LHCN-M2 (cell line): ENCODE measurements at places on chromosomes 7 and 10. TPM values are rescaled to one million over a fixed set of nuclear protein-coding genes. Genes with fewer than 3 reads are reported as not detected.

DNA sequence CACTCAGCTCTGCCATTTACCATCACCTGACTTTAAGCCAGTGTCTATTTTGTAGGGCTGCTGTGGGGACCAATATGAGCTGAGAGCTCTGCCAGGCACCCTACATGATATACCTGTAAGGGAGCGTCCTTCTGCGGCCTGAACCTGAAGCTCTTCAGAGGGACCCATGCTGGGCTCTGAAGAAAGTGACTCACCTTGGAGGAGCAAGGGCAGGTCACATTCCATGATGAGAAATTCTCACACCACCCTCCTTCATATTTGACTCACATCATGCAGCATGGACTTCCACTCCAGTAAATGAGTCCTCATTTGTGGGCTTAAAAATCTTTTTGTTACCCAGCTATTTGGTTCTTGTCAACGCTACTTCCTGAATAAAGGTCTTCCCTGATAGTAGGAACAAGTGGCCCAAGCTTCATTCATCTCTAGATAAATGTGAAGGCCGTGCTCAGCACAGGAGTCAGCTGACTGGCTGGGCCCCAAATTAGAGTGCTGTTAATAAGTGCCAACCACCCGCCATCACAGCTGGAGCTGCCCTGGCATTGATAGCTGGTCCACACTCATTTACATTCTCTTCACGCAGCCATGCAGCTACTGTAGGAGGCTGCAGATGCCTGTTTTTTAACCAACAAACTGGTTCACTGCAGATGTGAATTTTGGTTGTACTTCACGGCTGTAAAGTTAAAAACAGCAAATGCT lies 78.4 kb downstream of the RNF216 start:
- no peak for DNase-seq

DNA sequence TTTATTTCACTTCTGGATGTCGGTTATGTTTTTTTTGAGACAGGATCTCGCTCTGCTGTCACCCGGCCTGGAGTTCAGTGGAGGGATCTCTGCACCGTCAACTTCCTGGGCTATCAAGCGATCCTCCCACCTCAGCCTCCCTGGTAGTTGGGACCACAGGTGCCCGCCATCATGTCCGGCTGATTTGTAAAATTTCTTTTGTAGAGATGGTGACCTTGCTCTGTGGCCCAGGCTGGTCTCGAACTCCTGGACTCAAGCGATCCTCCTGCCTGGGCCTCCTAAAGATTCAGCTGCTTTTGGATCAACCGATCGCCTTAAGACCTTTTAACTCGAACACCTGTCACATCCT lies 606 bp upstream of the RABGEF1 start:
- no peak for DNase-seq

DNA sequence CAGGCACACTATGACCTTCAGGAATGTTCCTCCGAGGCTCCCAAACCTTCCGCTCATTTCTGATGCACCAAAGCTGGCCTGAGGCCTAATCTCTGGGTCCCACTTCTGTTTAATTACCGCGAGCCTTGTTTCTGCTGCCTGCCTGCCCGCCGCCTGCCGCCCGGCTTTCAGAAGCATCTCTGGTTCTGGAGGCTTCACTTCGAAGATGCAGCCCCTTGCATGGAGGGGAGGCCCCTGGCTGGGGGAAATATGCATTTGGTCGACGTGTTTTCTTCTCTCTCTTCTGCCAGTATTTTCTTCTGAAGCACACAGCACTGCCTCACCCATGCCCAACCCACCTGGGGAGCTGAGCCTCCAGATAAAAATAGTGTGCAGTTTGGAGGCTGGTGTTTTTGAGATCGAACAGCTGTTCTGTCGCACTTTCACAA lies 166.9 kb downstream of the PAXIP1 start:
- DNase-seq: no peak

DNA sequence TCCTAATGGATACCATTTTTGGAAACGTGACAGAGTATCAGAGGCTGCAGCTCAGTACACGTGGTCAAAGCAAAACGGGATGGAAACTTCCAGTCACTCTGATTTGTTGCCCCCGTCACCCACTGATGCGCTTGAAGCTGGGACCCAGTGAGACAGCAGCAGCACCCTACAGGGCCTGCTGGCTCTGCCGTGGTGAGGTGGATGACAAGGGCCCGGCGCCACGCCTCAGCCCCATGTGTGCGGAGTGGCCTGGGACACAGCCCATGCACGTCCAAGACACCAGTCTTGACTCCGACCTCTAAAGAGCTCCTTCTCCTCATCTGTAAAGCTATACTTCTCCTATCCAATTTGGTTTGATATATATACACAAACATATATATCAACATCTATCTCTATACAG lies 39.0 kb downstream of the CLEC2L start:
- DNase-seq: no peak

- no peak for DNase-seq
Measured at GRCh38 chr7:110762546-110763225, 328.2 kb upstream of the LRRN3 start.

- DNase-seq: no peak
Measured at GRCh38 chr10:4216726-4217125, 431.7 kb upstream of the KLF6 start.

- DNase-seq: peak; percentile 40
Measured at GRCh38 chr10:30387646-30388243, 38.7 kb upstream of the MTPAP start.

GRCh38 chr7:134051020-134051419 lies 76.1 kb upstream of the LRGUK start:
- no peak for DNase-seq

- peak; percentile 87 for DNase-seq
Measured at GRCh38 chr10:94524146-94524545, 21.4 kb upstream of the HELLS start.

DNA sequence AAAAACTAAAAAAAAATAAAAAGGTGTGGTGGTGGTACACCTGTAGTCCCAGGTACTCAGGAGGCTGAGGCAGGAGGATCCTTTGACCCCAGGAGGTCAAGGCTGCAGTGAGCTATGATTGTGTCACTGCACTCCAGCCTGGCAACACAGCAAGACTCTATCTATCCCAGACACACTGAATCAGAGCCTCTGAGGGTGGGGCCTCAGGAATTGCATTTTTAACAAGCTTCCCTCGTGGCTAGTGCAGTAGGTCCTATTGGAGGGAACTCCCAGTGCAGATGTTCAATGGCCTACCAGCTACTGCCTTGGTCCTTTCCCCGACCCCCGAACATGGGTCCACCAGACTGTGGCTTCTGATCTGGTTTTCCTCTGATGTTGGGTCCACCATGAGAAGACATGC lies 14.9 kb downstream of the STRA8 start:
- DNase-seq: no peak

GRCh38 chr7:113120647-113121046 lies 2.3 kb upstream of the SMIM30 start:
- DNase-seq: no peak

- no peak for DNase-seq
Measured at GRCh38 chr7:69631131-69631530, 32.9 kb downstream of the AUTS2 start.

DNA sequence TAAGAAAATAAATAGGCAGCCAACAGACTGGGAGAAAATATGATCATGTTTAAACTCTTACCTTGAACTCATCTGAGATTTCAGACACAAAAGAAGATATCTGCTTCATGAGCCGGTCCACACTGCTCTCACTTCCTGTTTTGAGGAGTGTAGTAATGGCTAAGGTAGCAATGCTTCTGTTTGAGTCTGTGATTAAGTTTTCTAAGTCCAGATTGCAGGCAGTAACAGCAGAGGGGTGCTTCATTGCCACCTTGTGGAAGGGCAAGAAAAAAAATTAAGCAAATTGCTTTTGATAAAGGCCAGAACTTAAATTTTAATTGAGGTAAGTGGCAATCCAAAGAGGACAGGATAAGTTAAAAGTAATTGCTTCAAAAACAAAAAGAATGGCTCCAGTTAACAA lies 69.1 kb downstream of the MEST start:
- peak; percentile 35 for DNase-seq

GRCh38 chr10:7551950-7552716 lies 114.6 kb downstream of the ITIH5 start:
- no peak for DNase-seq

DNA sequence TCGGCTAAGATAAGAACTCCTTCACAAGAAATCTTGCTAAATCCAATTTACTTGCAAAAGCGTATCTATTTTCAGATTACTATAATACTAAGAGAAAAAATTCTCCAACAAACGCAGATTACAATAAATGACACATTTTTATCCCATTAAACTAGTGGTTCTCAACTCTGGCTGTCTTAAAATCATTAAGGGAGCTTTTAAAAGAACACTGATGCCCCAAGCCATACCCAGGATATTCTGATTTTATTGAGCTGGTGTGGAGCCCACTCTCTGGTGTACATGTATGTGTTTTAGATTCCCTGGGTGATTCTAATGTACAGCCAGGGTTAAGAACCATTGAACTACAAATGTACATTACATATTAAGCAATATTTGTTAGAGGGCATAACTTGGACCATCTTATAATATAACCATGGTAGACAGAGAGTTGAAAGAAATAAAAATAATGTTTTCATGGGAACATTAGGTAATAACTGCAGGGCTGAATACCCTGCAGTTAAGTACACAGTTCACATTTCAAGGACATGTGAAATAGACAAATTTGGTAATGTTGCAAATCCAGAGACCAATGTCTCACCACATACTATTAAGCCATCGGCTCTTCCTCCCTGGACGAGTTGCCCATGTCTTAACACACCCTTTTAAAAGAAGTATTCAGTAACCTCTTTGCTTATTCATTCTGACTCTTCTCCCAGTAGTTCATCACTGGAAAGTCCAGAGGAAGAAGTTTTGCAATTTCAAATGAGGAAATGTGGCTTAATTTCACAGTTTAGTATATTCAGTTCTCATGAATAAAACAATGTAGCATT lies 6.2 kb downstream of the GSAP start:
- peak; percentile 96 for DNase-seq

DNA sequence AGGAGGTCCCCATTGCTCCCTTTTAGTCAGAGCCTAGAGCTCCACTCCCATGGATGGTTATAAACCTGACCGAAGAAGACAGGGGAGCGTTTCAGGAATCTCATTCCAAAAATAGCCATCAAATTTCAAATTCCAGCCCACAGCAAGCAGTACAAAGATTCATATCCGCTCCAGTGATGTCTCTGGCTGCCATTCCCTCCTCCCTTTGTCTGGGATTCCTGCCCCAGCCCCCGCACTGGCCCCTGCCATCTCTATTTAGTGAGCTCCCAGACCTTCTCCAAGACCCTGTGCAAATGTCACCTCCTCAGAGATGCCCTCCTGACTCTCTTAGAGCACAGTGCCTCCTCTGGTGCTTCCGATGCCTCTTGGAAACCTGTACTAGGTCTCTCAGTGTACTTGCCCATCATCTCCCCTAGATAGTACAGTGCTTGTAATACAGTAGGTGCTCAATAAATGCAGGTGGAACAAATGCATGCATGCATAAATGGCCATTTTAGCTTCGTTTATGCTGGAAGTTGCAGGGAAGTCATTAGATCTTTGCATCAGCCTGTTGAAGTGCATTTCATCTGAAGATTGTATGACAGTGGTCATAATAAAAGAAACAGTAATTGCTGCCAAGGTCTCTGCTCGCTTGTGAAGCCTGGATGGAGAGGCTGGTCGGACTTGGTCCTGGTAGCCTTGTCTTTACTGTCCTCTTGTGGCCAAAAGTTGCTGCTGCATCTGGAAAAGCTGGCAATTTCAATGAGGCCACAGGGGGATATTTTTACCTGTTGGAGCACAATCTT lies 32.0 kb upstream of the HABP2 start:
- peak; percentile 48 for DNase-seq

- no peak for DNase-seq
Measured at GRCh38 chr7:30468791-30469190, 9.8 kb downstream of the NOD1 start.

GRCh38 chr7:20241911-20242261 lies 24.7 kb upstream of the MACC1 start:
- DNase-seq: peak; percentile 72

DNA sequence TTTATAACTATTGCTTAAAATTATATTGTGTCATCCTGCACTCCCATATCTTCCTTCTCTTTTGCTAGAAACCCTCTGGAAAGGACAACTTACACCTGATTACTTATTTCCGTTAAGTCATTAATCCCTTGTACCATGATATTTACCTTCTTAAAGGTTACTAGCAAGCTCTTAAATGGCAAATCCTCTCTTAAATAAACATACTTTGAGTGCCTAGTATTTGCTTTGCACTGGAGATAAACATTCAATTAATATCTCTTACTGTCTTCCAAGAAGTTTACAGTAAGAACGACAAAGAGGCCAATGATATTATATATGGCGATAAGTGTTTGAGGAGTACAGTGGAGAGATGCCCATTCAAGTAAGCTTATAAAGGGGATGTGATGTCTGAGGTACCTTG lies 278.3 kb downstream of the HGF start:
- no peak for DNase-seq

GRCh38 chr7:151896486-151896885 lies 19.6 kb upstream of the PRKAG2 start:
- no peak for DNase-seq

- DNase-seq: peak; percentile 17
Measured at GRCh38 chr10:109727436-109727835, 195.9 kb downstream of the XPNPEP1 start.

- DNase-seq: no peak
Measured at GRCh38 chr7:106367664-106368063, 82.9 kb upstream of the NAMPT start.

DNA sequence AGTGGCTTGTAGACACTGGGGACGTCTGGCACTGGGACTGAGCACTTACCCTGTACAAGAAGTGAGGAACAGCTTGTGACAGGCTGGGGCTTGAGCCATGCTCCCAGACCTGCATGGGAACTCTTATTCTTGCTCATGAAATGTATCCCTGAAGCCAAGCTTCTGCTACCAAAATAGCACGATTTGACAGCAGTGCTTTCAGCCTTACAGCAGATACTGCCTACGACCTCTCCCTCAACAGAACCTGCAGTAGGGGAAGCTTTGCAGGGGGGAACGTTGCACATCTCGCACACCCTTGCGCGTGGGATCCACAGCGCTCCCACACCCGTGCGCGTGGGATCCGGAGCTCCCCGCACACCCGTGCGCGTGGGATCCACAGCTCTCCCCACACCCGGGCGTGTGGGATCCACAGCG lies 88.0 kb downstream of the CREM start:
- DNase-seq: no peak

ADAM22 gene
- 0.17 and 0.19 TPM in 2 replicates for total RNA-seq

SMARCD3 gene
- total RNA-seq: 150 and 161 TPM in 2 replicates

UPK3B gene
- total RNA-seq: 0.46 TPM in 1 of 2 replicates, not detected in the other

TFEC gene
- total RNA-seq: not detected in 2 replicates

CLEC2L gene
- total RNA-seq: not detected in 2 replicates

CLCN1 gene
- not detected in 2 replicates for total RNA-seq

PDZD8 gene
- 17.0 and 21.3 TPM in 2 replicates for total RNA-seq

MEST gene
- 197 and 202 TPM in 2 replicates for total RNA-seq

POLR3A gene
- 14.9 and 15.3 TPM in 2 replicates for total RNA-seq

SFRP4 gene
- 0.32 and 0.46 TPM in 2 replicates for total RNA-seq

KIF11 gene
- 61.3 and 66.2 TPM in 2 replicates for total RNA-seq

RASA4 gene
- 1.0 and 4.4 TPM in 2 replicates for total RNA-seq

SEC61A2 gene
- total RNA-seq: 10.1 and 15.8 TPM in 2 replicates

FIGNL1 gene
- 59.4 and 62.5 TPM in 2 replicates for total RNA-seq

TSC22D4 gene
- 41.3 and 51.7 TPM in 2 replicates for total RNA-seq

SAP25 gene
- 2.4 TPM in 1 of 2 replicates, not detected in the other for total RNA-seq
